CD4-positive, alpha-beta T cell treated with Interleukin-6 at 100 ng/mL for 8 hours (primary cell): ENCODE measurements at places on chromosomes 4 and X.

- DNase-seq: no peak
Measured at GRCh38 chr4:113404841-113405240, 355.4 kb downstream of the ANK2 start.

DNA sequence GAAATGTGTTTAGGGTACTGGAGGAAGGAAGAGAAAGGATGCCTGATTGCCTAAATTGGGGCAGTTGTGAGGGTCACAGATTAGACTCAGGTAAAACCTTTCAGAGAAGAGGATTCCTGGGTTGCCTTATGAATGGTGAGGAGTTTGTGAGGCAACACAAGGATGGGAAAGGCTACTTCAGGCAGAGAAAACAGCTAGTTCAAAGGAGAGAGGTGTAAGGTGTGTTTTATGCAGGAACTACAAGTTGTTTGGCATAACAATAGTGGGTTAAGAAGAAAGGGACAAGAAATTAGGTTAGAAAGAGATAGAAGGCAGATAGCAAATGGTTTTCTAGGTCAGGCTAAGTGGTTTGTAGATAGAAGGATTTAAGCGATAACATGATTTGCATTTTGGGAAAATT, 75.1 kb upstream of the PGRMC2 start:
- no peak for DNase-seq

DNA sequence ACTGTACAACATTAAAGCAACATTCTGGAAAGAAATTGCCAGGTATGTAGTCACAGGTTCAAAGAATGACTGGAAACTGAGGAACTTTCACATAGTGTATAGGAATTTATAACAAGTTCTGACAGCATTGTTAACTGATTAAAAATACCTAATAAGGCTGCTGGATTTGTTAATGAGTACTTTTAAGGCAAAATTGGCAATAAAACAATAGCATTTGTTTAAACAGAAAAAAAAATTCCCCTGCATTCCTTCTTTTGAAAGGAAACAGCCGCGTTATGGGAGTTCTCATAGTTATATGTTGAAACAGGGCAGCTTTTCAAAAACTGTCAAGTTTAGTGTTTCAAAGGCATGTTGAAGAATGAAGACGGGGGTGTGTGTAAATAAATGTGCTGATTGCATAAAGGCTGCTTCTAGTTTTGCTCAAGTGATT, 282.5 kb upstream of the FAT1 start:
- no peak for DNase-seq

DNA sequence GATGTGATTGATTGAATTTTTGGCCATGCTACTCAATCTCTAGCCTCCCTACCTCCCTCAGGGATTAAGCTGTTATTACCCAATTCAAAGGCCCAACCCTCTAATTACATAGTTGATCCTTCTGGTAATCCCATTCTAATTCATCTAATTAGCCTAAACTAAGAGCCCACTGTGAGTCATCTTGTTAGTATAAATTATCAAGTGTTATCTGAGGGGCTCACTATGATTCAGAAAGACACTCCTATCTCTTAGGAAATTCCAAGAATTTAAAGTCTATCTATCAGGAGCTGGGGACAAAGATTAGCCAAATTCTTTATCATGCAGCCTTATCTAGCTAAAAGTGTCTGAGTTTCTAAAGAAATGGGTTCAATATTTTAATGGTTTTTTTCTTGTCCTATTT, 32.9 kb upstream of the VEGFC start:
- no peak for DNase-seq

- no peak for DNase-seq
Measured at GRCh38 chrX:9566150-9566621, 101.3 kb downstream of the TBL1X start.
